ENCODE measurements at places on chromosomes 7 and 10.
A peak's percentile ranks its signal among the peaks of the same experiment; 100 is the strongest.

DNA sequence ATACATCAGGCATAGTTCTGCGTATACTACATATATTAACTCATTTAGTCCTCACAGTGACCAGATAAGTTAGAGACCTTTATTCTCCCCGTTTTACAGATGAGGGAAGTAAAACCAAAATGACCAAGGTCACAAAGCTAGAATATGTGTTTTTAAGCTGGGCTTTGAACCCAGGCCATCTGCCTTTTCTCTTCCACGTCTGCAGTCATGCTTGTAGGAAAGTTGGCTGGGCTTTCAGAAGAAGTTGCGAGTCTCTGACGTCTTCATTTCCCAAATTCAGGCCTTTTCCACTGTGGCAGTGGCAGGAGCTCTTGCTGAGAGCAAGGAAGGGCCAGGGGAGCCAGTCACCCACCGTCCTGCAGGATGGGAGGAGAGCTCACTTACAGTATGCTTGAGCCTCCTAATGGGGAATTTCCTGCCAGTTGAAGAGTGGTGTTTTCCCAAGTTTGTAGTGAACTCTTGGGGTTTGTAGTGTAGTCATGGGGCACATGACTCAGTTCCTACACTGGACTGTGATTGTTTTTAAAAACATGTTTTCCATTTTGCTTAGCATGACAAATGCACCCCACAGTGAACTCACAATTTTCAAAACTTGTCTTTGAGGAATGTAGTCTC is 34.2 kb downstream of the CYP17A1 start:
- no peak for DNase-seq

DNA sequence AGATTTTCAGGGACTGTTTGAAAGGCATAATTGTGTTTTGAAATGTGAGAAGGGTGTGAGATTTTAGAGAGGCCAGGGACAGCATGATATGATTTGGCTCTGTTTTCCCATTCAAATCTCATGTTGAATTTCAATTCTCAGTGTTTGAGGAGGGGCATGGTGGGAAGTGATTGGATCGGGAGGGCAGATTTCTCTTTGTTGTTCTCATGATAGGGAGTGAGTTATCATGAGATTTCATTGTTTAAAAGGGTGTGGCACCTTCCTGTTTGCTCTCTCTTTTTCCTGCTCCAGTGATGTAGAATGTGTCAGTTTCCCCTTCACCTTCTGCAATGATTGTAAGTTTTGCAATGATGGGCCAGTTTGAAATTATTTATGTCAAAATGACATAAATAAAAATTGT is 113.0 kb upstream of the PCDH15 start:
- no peak for DNase-seq

DNA sequence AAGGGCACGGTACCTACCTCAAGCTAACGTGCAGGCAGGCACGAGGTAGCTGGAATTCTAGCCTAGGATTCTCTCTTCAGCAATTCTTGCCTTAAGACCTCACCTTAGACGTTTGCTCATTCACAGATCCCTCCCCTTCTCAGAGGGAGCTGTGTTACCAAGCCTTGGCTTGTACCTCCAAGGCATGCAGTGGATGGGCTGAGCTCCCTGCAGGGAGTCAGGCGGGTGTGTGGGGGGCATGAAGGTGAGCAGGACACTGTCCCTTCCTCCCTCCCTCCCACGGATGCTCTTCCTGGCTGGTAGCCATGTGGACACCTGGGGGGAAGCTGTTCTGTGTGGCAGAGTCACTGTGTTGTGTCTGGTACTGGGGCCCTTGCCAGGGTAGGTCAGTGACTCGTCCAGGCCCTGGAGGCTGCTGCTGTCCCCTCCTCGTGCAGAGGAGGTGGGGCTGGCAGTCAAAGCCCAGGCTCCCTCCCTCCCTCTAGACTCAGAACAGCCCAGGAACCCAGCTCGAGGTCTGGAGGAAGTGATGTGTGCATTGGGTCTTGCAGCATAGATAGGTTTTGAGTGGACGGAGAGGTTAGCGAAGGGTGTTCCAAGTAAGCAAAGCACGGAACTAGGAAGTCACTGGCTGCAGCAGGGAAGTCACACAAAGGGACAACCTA is 222.2 kb upstream of the SH2B2 start:
- DNase-seq, result peak; percentile 95

DNA sequence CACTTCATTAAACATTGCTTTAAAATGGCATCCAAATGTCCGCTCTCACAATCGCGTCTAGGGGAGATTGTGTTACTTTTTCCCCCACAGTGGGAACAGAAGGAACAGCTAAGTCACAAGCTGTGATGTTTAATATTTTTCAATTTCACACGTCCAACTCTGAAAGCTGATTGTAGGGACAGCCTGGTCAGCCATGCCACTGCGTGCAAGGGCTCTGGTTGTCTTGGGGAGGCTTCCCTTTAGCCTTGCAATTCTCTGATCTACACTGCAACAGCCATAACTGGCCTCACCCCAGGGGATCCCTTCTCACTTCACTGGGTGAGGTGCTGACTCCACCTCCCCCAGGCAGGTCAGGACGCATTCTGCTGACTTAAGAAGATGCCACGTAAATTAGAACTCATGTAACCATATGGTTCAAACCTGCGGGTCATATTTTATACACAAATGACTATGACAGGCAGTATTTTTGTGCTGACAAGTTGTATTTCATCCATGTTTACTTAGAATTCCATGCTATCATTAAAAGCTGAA is 425.2 kb upstream of the NFE2L3 start:
- no peak for DNase-seq

DNA sequence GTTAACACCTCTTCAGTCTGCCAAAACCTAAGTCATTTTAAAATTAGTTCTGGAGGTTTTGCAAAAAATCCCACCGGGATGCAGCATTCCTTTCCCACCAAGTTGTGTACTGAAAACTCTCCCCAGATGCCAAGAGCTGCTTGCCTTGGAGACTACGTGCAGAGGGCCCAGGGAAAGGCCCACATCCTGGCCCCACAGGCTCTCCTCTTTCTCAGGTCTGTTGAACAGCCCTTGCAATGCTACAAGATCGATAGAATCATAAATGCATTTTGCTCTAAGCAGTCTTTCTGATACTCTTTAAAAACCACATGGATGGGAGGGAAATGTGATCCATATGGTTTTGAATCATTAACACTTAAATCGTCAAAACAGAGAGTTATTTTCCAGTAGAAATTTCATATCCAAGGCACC is 126.7 kb upstream of the ZMIZ1 start:
- DNase-seq, result no peak

DNA sequence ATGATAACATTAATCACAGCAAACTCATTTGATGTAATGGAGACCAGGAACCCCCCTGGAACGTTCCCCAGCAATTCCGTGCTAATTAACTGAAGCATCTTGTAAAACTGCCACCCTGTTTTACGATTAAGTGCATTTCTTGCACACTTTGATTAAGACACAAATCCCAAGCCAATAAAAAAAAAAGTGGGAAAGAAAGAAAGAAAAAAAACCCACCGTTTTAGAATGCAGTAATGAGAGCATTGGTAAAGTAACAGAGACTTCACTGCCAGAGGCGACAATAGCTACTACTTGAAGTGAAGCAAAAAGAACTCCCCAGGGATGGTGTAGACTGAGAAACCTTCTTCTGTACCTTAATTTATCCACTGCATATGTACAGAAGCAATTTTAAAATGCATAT is 616.1 kb downstream of the PTPRN2 start:
- DNase-seq, result no peak

- no peak for DNase-seq
Observed at GRCh38 chr10:43333653-43334052, 37.8 kb upstream of the FXYD4 start.

GRCh38 chr10:69962746-69963135 is 89.9 kb upstream of the MACROH2A2 start:
- no peak for DNase-seq

GRCh38 chr10:58578366-58578765 is 65.7 kb downstream of the BICC1 start:
- DNase-seq, result no peak

DNA sequence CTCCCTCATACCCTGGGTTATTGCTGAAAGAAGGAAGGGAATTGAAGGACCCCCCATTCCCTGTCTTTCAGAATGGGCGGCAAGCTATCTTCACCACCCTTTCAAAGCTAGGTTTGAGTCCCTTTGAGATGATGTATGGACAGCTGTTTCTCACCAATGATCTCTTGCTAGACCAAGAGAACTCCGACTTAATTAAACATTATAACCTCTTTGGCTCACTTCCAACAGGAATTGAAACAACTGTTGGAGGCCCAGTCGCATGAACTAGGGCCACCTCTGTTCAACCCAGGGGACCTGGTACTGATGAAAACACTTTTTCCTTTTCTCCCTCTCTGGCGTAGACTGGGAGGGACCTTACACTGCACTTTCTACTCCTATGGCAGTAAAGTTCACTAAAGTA is 110.6 kb downstream of the ITGB8 start:
- DNase-seq, result no peak

DNA sequence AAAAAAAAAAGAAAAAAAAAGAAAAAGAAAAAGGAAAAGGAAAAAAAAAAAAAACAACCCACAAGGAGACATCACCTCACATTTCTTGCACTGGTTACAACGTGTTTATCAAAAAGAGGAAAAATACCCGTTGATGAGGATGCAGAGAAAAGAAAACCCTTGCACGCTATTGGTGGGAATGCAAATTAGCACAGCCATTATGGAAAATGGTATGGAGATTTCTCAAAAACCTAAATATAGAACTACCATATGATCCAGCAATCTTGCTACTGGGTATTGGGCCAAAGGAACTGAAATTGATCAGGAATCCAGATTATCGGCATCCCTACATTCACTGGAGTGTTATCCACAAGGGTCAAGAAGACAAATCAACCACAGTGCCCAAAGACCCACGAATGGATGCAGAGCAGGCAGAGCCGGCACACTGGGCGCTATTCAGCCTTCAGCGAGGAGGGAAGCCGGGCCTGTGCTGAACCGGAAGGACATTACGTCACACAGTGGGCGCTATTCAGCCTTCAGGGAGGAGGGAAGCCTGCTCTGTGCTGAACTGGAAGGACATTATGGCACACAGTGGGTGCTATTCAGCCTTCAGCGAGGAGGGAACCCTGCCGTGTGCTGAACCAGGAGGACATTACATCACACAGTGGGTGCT is 258.7 kb downstream of the ZMYND11 start:
- DNase-seq, result no peak

- no peak for DNase-seq
Observed at GRCh38 chr7:35613150-35613549, 81.8 kb downstream of the HERPUD2 start.

- no peak for DNase-seq
Observed at GRCh38 chr7:105151152-105151551, 137.1 kb downstream of the KMT2E start.

- DNase-seq, result no peak
Observed at GRCh38 chr7:85773116-85773728, 586.4 kb upstream of the SEMA3D start.

DNA sequence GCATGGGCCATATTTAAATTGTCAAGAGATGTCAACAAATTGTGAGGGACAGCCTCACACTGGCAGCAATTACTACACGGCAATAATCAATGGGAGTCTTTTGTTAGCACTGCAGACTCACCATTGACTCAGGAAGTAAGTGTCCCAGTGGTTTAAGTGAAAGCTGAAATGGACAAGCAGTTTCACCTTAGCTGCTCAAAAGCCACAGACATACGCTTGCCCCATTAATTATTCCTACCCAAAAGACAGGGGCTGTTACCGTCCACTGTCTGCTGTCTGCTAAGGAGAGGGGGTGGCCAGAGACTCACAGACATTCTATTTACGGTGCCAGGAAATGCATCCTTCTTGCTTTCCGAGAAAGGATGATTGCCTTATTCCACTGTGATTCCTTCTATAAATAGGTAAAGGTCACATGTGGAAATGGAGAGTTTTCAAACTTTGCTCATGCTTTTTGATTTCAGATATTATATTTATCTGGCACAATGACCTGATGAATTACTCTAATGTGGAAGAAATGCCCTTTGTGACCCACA is 309.7 kb upstream of the NFE2L3 start:
- DNase-seq, result no peak

DNA sequence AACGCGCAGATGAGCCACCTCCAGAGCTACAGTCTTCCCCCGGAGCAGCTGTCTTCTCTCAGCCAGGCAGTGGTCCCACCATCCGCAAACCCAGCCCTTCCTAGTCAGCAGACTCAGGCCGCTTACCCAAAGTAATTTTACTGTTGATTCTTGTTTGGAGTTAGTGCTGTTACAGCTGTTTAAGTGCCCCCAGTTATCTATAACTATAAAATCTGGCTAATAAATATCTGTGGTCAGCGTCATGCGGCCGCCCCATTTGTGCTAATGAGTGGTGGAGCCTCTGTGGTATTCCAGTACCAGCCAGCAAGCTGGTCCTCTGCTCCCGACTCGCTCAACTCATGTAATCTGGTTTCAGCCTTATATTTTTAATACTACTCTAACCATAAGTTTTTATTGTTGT is 43.2 kb upstream of the TMEM236 start:
- DNase-seq, result no peak

- peak; percentile 30 for DNase-seq
Observed at GRCh38 chr10:16950656-16951601, 133.7 kb upstream of the RSU1 start.

GRCh38 chr10:75179657-75180177 is 30.9 kb upstream of the VDAC2 start:
- DNase-seq, result no peak

- DNase-seq, result peak; percentile 80
Observed at GRCh38 chr10:14613588-14613920, 161.1 kb downstream of the FAM107B start.

GRCh38 chr10:79349072-79349491 is 1.8 kb downstream of the PPIF start:
- no peak for DNase-seq

DNA sequence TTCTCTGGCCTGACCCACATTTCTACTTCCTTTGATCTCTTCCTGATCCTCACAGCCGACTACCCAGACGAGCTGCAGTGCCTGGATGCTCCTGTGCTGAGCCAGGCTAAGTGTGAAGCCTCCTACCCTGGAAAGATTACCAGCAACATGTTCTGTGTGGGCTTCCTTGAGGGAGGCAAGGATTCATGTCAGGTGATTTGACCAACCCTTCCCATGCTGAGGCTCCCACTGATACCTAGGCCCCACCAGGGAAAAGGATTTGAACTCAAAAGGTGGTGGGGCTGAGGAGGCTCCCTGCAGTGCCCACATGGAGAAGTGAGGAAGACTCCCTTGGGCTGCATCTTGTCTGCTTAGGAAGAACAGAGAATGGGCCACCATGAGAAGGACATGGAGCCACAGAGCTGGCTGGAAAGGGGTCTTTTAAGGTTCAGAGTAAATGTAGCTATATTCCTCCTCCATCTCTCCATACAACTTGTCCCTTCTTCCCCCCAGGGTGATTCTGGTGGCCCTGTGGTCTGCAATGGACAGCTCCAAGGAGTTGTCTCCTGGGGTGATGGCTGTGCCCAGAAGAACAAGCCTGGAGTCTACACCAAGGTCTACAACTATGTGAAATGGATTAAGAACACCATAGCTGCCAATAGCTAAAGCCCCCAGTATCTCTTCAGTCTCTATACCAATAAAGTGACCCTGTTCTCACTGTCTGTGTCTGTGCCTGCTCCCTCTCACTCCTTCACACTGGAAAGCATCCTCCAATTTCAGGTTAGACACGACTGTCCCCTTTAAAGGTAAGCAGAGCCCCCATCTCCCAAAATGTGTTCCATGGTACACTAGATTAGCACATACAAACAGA is 3.3 kb downstream of the PRSS1 start:
- DNase-seq, result no peak

- DNase-seq, result no peak
Observed at GRCh38 chr10:79159141-79159651, 90.4 kb downstream of the ZMIZ1 start.

GRCh38 chr7:12985228-12985627 is 297.8 kb downstream of the ARL4A start:
- DNase-seq, result no peak

Data from Kasumi-1 (cell line).